Uterus (tissue), 4 donors: ENCODE measurements at places on chromosomes 1 and 21.

DNA sequence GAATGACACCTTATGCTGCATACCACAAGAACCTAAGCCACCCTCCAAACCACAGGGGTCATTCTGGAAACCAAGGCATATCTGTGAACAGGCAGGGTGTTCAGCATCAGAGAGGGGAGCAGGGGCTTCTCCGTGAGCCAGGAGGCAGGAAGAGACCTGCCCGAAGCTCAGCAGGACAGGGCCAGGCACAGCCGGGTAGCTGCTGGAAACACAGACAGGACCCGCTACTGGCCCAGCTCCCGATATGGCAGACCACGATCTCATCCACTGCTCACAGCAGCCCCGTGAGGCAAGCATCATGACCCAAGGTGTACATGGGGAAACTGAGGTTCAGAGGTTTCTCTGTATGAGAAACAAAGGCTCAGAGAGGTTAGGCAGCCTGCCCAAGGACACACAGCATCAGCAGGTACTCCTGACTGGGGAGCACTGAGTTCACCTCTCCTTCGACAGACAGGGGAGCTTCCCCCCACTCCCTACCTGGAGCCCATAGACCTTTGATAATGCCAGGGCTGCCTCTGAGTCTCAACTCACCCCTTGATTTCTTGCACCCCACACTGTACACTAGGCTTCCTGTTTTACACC, 317.7 kb downstream of the MATN1 start:
- no peak overlapping the region for H3K4me3 ChIP-seq
- H3K27me3 ChIP-seq = no peaks in the 10 kb centered on the region

DNA sequence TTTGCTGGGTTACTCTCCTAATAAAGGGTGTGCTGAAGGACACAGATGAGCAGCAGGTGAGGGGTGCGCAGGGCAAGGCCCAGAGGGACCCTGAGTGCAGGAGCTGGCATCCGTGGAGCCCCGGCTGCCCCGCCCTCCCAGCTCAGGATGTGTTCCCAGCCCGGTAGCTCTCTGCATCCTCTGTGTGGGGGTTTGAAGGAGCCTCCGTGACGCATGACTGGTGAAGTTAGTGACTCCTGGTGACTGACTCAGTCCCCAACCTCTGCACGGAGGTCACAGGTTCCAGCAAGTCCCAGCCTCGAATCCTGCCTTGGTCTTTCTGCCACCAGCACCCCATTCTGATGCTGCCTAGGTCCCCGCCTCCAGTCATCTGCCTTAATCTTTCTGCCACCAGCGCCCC, 21.6 kb upstream of the TSPEAR start:
- DNase-seq = no peak
- H3K36me3 ChIP-seq = no peaks in the 10 kb centered on the region
- H3K4me1 ChIP-seq = no peaks in the 10 kb centered on the region
- H3K4me3 ChIP-seq = no peak overlapping the region

- no peak overlapping the region for H3K4me3 ChIP-seq
- H3K36me3 ChIP-seq = no peaks in the 10 kb centered on the region
- DNase-seq = peak; percentile 58
- no peaks in the 10 kb centered on the region for H3K4me1 ChIP-seq
- H3K27ac ChIP-seq = peak overlapping the region; percentile 30
Measured at GRCh38 chr1:147627435-147628110, 42.8 kb downstream of the ACP6 start.

DNA sequence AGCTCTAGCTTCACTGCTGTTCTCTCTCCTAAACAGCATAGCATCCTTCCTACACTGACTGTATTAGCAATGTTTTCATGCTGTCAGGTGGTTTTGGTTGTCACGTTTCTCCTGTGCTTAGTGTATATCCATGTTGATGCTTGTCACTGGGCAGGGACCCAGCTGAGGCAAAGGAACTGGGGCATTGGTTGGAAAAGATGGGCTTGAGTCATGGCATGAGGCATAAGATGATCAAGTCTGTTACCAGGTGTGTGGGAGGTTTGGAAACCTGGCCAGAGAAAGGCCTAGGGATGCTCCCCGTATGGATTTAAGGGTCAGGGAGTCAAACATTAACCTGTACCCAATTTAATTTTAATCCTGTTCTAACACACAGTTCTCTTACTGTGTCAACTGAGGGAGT, 69.6 kb downstream of the OSBPL9 start:
- no peak for DNase-seq
- H3K4me1 ChIP-seq = peaks cover 9% of the 10 kb centered on the region
- H3K36me3 ChIP-seq = no peaks in the 10 kb centered on the region
- no peaks in the 10 kb centered on the region for H3K27me3 ChIP-seq

DNA sequence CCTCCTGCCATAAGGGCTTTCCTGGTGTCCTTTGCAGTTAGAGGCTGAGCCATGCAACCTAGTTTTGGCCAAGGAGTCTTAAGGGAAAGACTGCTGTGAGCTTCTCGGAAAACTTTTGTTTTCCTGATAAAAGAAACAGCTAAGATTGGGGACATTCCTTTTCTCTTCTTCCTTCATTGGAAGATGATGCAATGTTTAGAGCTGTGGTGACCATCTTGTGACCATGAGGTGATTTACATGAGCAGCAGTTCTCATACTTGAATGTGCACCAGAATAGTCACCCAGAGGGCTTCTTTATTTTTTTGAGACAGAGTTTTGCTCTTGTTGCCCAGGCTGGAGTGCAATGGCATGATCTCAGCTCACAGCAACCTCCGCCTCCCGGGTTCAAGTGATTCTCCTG, 20.4 kb upstream of the SMAP2 start:
- H3K4me3 ChIP-seq = no peak overlapping the region
- H3K27ac ChIP-seq = no peak overlapping the region
- no peak for DNase-seq

DNA sequence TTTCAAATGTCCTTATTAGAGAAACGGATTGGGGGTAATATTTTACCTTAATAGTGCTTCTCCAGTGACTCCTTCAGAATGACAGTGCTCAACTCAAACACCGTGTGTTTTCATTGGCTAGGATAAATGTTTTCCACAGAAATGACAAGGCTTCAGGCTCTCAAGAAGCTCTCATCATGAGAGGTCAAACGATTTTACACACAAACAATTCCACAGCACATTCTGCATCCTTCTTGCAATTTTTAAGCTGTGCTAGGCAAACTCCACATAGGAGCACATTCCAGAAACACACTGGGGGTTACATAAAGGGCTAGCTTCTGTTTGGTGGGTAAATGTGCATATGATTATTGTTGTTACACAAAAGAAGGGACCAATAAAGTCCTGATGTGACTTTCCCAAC, 75.5 kb upstream of the IPO9 start:
- H3K4me1 ChIP-seq = no peaks in the 10 kb centered on the region
- DNase-seq = no peak
- no peaks in the 10 kb centered on the region for H3K27me3 ChIP-seq
- no peak overlapping the region for H3K4me3 ChIP-seq
